ENCODE measurements at places on chromosomes 2 and 18.

GRCh38 chr2:168712053-168712452 is 90.4 kb upstream of the NOSTRIN start:
- no peak for DNase-seq

DNA sequence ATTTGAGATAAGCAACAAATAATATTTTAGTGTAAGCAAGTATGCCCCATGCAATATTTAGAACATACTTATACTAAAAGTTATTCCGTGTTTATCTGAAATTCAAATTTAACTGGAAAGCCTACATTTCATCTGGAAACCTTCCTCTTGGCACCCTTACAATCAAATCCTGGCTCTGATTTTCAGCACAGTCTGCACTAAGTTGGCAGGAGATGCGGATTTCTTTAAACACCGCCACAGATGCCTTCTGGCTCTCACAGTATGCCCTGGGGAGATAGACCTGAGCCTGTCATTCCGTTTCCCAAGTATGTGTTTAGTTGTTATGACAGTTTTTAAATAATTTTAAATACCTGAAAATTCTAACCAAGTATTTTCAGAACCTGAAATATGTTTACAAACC is 7.3 kb upstream of the MLPH start:
- DNase-seq: no peak

GRCh38 chr18:37243741-37244140 is 321.9 kb downstream of the CELF4 start:
- no peak for DNase-seq

- no peak for DNase-seq
Observed at GRCh38 chr2:156841321-156841720, 405.1 kb downstream of the GPD2 start.

DNA sequence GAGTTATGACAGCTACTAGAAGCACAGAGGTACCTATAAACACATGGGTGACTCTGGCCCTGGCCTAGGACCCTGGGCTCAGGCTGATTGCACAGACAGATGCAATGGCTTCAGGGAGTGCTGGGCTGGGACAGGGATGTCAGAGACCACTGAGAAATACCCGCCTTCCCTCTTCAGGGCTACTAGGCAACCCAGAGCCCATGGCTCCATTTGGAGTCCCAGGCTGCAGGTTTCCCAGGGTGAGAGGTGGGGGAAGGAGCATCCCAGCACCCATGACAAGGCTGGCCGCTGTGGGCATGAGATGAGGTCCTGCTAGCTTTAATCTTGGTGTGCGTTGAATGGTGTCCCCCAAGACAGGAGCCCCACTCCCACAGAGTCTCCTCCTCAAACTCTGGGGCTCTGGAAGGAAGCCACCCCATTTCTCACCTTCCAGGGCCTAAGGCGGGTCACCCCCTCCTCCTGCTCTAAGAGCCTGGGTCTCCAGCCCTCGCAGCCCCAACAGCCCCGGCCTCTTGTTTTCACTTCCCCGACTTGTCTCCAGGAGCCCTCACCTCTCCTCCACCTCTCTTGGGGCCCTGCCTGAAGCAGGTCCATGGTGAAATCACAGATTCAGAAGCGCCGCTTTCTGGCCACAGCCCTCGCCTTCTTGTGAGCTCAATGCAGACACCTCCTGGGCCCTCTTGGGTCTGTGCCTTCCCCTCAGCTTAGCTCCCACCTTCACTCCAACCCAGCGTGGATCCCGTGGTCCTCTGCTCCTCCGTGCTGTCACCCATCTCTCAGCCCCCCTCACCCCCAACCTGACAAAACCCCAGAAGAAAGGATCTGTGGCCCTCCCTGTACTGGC is 41.4 kb downstream of the EMX1 start:
- no peak for DNase-seq

- DNase-seq: no peak
Observed at GRCh38 chr2:229313591-229313990, 42.5 kb upstream of the PID1 start.

- DNase-seq: no peak
Observed at GRCh38 chr2:158047156-158047611, 54.5 kb upstream of the UPP2 start.

DNA sequence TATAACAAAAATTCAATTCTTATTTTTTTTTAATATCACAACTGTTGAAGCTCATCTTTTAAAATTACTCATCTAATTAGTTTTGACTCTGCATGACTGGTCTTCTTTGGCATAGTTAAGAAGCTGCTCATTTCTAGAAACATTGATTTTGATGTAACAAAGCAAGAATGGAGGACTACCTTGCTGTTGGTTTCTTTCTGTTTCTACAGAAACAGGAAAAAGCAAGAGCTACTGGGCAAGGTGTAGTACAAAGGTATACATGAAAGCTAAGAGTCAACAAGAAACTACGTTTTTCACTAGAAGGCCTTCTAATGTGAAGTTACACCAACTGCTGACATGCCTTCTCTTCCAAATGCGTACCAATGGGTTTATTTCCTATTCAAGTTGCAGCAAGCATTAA is 90.6 kb upstream of the SYT4 start:
- no peak for DNase-seq

- DNase-seq: no peak
Observed at GRCh38 chr18:10526561-10526949, 728 bp downstream of the NAPG start.

GRCh38 chr18:8982416-8983183 is 119.9 kb upstream of the NDUFV2 start:
- no peak for DNase-seq

DNA sequence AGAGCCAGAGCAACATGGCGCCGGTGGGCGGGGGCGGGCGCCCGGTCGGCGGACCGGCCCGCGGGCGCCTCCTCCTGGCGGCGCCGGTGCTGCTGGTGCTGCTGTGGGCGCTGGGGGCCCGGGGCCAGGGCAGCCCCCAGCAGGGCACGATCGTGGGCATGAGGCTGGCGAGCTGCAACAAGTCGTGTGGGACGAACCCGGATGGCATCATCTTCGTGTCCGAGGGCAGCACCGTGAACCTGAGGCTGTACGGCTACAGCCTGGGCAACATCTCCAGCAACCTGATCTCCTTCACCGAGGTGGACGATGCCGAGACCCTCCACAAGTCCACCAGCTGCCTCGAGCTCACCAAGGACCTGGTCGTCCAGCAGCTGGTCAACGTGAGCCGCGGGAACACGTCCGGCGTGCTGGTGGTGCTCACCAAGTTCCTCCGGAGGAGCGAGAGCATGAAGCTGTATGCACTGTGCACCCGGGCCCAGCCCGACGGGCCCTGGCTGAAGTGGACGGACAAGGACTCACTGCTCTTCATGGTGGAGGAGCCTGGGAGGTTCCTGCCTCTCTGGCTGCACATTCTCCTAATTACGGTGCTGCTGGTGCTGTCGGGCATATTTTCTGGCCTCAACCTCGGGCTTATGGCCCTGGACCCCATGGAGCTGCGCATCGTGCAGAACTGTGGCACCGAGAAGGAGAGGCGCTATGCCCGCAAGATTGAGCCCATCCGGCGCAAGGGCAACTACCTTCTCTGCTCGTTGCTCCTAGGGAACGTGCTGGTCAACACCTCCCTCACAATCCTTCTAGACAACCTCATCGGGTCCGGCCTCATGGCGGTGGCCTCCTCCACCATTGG is 507 bp downstream of the CNNM4 start:
- no peak for DNase-seq

GRCh38 chr2:9799011-9799596 is 44.2 kb upstream of the TAF1B start:
- DNase-seq: no peak

GRCh38 chr2:177000061-177000714 is 212.4 kb upstream of the HNRNPA3 start:
- DNase-seq: no peak

DNA sequence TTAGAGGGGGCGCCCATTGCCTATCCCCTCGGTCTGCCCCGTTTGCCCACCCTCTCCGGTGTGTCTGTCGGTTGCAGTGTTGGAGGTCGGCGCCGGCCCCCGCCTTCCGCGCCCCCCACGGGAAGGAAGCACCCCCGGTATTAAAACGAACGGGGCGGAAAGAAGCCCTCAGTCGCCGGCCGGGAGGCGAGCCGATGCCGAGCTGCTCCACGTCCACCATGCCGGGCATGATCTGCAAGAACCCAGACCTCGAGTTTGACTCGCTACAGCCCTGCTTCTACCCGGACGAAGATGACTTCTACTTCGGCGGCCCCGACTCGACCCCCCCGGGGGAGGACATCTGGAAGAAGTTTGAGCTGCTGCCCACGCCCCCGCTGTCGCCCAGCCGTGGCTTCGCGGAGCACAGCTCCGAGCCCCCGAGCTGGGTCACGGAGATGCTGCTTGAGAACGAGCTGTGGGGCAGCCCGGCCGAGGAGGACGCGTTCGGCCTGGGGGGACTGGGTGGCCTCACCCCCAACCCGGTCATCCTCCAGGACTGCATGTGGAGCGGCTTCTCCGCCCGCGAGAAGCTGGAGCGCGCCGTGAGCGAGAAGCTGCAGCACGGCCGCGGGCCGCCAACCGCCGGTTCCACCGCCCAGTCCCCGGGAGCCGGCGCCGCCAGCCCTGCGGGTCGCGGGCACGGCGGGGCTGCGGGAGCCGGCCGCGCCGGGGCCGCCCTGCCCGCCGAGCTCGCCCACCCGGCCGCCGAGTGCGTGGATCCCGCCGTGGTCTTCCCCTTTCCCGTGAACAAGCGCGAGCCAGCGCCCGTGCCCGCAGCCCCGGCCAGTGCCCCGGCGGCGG is 1.7 kb downstream of the MYCN start:
- no peak for DNase-seq

GRCh38 chr2:165079432-165079831 is 124.1 kb upstream of the SLC38A11 start:
- no peak for DNase-seq

DNA sequence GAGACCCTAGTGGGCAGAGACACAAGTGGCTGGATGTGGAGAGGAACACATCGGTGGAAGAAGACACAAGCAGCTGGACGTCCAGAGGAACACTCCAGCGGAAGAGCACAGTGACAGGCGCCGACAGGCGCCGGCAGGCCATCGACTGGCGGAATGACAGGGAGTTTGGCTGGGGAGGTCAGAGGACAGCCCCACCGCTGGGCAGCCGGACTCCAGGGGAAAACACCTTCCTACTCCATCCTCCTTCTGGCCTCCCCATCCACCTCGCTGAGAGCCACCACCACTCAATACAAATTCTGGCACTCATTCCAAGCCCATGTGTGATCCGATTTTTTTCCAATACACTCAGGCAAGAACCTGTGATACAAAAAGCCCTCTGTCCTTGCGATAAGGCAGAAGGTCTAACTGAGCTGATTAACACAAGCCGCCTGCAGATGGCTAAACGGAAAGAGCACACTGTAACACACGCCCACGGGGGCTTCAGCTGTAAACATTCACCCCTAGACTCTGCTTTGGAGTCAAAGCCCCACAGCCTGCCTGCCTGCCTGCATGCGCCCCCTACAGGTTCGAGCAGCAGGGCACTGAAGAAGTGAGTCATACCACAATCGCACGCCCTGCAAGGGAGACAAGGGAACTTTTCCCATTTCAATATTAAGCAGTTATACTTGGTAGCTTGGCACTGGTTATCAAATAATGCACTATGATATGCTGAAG is 50.2 kb upstream of the LRP1B start:
- DNase-seq: no peak

GRCh38 chr2:1781291-1782080 is 37.2 kb upstream of the PXDN start:
- DNase-seq: peak; percentile 29

- no peak for DNase-seq
Observed at GRCh38 chr2:3117650-3118216, 259.9 kb downstream of the EIPR1 start.

- no peak for DNase-seq
Observed at GRCh38 chr2:226184940-226185615, 614.5 kb downstream of the IRS1 start.

All from activated CD8-positive, alpha-beta memory T cell treated with anti-CD3 and anti-CD28 coated beads for 1 hour (primary cell).